ENCODE measurements at places on chromosomes 6 and 20.

DNA sequence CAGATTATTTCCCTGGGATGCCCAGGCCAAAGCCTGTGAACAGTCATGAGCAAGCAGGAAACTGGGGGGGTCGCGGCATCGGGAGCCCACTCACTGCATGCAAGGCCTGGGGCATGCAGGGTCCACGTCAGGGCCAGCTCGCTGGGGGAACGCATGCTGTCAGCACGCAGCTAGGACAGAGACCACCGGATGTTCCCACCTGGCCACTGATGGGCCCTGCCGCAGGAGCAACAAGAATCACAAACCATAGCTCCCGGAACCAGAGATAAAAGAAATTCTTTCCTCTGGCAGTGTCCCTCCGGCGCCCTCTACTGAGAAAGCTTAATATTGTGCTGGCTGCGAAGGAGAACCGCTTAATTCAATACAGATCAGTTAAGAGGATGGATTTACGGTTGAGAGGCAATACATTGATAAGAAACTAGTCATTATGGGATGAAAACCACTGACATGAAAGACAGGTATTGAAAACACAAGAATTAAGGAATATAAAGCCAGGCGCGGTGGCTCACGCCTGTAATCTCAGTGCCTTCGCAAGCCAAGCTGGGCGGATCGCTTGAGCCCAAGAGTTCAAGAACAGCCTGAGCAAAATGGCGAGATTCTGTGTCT lies 32.6 kb downstream of the C6orf15 start:
- peak; percentile 59 for DNase-seq

GRCh38 chr6:136745300-136745699 lies 47.0 kb downstream of the MAP3K5 start:
- no peak for DNase-seq

- no peak for DNase-seq
Observed at GRCh38 chr6:96786336-96786735, 50.9 kb downstream of the GPR63 start.

GRCh38 chr6:2674857-2675256 lies 75.9 kb downstream of the MYLK4 start:
- no peak for DNase-seq

DNA sequence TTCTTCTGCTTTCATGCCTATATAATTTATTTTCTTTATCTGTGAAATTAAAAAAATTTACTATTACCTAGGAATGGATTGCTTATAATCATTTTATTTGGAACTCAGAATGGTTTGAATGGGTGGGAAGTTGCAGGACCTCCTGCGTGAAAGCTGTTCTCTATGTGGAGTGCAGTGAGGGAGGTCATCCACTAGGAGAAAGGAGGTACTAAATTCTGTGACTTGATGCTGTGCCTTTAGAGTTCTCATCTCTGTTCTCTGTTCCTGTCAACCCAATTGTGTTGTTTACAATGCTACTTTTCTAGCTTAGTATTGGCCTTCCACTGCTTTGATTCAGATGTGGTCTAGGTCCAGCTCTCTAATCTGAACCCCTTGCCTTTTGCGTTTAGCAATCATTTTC lies 65.0 kb upstream of the HIVEP1 start:
- no peak for DNase-seq

DNA sequence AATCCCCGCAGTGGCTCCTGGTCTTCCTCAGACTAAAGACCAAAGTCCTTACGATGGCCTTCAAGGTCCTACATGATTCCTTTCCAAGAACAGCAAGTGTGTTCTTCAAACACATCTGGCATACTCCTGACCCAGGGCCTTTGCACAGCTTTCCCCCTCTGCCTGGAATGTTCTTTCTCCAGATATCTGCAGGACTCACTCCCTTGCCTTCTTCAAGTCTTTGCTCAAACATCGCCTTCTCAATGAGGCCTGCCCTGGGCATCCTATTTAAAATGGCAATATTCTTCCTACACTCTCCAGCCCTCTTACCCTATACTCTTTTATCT lies 30.2 kb downstream of the VEGFA start:
- no peak for DNase-seq

DNA sequence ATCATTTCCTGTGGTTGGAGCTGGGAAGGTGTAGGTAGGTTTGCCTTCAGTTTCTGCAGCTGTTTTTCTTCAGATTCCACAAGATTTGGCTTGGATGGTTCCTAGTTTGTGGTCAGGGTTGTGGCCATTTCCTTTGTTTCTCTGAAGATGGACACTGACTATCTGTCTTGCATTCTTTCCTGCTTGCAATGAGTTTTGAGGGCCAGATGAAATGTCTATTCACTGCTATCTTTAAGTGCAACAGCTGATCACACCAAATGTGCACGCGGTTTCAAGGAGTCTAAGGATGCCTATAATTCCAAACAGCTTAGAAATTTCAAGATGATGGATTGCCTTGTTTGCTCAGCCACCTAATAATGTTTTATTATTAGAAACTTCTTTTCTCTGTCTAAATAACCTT lies 28.4 kb downstream of the IL20RA start:
- no peak for DNase-seq

DNA sequence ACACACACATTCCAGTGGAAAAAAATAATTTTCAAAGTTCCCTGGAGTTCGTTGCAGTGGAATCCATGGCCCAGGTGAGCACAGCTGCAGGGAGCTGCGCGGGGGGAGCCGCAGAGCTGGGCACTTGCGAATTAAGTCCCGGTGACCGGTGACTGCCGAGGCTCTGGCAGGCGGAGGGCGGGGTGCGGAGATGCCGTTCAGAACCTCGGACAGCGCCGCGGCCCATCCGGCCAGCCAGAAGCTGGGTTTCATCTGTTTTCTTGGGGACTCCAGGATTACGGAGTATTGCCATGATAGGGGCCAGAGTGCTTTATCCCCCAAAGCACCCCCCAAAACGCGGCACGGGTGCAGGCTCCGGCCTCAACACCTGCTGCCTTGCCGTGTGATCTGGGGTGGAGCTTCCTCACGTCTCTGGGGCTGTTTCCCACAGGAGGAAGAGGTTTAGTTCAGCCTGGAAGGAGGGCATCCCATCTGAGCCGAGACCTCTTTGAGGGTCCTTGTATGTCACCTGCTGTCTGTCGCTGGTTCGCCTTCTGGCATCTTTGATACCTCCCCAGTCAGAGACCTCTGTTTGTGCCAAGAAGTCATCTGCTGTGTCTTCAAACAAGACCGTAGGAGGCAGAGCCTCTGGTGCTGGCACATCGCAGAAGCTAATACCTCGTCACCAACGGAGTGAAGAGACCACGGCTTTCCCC lies 99.4 kb downstream of the YTHDF1 start:
- no peak for DNase-seq

GRCh38 chr20:49938173-49939163 lies 2.3 kb downstream of the RNF114 start:
- DNase-seq: no peak

DNA sequence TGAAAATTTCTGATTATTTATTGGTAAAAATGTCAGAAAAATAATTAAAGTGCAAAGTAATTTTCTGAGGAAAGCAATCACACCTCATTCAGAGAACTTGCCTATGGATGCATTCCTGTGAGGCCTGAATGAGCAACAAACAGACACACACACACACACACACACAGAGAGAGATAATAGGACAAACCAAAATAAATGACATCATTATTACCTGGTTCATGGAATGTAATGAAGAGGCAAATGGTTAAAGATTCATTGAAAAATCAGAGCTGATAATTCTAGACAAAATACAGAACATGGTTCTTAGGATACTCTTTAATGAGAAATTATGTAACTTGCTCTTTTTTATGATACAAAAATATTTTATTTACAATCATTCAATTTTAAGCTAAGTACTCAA lies 490.6 kb upstream of the POU3F2 start:
- DNase-seq: no peak

- no peak for DNase-seq
Observed at GRCh38 chr20:54123587-54124180, 50.1 kb downstream of the CYP24A1 start.

- no peak for DNase-seq
Observed at GRCh38 chr6:115814907-115815306, 245.8 kb downstream of the FRK start.

All from stimulated activated CD4-positive, alpha-beta T cell treated with anti-CD3 and anti-CD28 coated beads, Interleukin-12 subunit alpha, Interleukin-12 subunit beta, amount 100 ng/mL, for 4 hours (primary cell).